ENCODE measurements at places on chromosomes 7 and 10. TPM values are rescaled to one million over a fixed set of nuclear protein-coding genes. Genes with fewer than 3 reads are reported as not detected.

Gene HACD1
- total RNA-seq = 3.7 TPM

Gene OR2A12
- total RNA-seq = not detected

Gene ATP5F1C
- 115 TPM for total RNA-seq

Gene PPP1R3C
- 0.10 TPM for total RNA-seq

Gene PNLIPRP1
- total RNA-seq = not detected

Gene BTBD16
- not detected for total RNA-seq

Gene FAM25C
- total RNA-seq = not detected

Data from T-helper 17 cell (primary cell).